ENCODE measurements at places on chromosomes 16 and 17. TPM values are rescaled to one million over a fixed set of nuclear protein-coding genes. Genes with fewer than 3 reads are reported as not detected.

Gene HAGHL
- total RNA-seq = 32.0 TPM

Gene HIRIP3
- 9.7 TPM for total RNA-seq

Gene CCL8
- not detected for total RNA-seq

Gene FOXN1
- not detected for total RNA-seq

- H3K27ac ChIP-seq = peak overlapping the region; percentile 9
- peak; percentile 61 for DNase-seq
- peak overlapping the region; percentile 18 for H3K4me3 ChIP-seq
- H3K36me3 ChIP-seq = no peaks in the 10 kb centered on the region
Observed at GRCh38 chr17:14605267-14605599, 304.4 kb downstream of the HS3ST3B1 start.

DNA sequence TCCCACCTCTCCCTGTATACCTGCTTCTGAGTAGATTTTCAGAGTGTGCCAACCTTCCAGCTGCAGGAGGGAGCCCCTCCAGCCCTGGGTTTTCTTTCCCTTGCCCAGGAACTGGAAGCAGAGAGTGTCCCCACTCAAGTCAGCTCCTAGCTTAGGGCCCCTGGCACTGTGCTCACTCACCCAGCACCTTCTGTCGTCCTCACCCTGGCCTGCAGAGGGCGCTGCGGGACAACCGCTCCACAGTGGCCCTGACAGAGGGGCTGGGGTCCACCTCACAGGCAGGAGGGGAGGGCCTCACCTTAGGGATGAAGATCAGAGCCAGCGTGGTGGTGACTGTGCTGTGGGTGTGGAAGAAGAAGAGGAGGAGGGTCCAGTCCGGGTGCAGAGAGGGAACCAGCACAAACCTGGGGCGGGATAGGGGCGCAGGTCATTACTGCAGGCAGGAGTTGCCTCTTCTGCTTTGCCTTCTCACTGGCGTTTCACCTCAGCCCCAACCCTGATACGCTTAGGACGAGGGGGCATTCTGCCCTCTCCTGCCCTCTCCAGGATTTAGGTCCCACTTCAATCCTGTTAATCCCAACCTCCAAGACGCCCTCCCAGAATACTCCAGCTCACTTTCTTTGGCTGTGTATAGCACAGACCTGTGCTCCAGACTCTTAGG, 10.0 kb downstream of the GPR179 start:
- H3K36me3 ChIP-seq = no peaks in the 10 kb centered on the region
- no peaks in the 10 kb centered on the region for H3K4me1 ChIP-seq
- no peak overlapping the region for H3K27ac ChIP-seq
- DNase-seq = no peak
- no peaks in the 10 kb centered on the region for H3K27me3 ChIP-seq

- no peak overlapping the region for H3K27ac ChIP-seq
- H3K27me3 ChIP-seq = no peaks in the 10 kb centered on the region
- no peak for DNase-seq
- no peaks in the 10 kb centered on the region for H3K36me3 ChIP-seq
- H3K4me1 ChIP-seq = no peaks in the 10 kb centered on the region
Observed at GRCh38 chr16:83720981-83721380, 86.8 kb upstream of the HSBP1 start.

DNA sequence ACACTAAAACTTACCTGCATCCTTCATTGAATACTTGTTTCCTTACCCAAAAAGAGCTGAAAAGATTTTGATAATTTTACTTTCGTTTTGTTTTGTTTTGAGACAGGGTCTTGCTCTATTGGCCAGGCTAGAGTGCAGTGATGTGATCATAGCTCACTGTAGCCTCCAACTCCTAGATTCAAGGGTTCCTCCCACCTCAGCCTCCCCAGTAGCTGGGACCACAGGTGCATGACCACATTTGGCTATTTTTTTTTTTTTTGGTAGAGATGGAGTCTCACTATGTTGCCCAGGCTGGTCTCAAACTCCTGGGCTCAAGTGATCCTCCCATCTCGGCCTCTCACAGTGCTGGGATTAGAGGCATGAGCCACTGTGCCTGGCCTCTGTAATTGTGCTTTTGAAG, 10.0 kb upstream of the TCAP start:
- H3K27me3 ChIP-seq = no peaks in the 10 kb centered on the region
- H3K4me3 ChIP-seq = no peak overlapping the region
- H3K4me1 ChIP-seq = peaks cover 18% of the 10 kb centered on the region
- no peaks in the 10 kb centered on the region for H3K36me3 ChIP-seq
- H3K27ac ChIP-seq = no peak overlapping the region

DNA sequence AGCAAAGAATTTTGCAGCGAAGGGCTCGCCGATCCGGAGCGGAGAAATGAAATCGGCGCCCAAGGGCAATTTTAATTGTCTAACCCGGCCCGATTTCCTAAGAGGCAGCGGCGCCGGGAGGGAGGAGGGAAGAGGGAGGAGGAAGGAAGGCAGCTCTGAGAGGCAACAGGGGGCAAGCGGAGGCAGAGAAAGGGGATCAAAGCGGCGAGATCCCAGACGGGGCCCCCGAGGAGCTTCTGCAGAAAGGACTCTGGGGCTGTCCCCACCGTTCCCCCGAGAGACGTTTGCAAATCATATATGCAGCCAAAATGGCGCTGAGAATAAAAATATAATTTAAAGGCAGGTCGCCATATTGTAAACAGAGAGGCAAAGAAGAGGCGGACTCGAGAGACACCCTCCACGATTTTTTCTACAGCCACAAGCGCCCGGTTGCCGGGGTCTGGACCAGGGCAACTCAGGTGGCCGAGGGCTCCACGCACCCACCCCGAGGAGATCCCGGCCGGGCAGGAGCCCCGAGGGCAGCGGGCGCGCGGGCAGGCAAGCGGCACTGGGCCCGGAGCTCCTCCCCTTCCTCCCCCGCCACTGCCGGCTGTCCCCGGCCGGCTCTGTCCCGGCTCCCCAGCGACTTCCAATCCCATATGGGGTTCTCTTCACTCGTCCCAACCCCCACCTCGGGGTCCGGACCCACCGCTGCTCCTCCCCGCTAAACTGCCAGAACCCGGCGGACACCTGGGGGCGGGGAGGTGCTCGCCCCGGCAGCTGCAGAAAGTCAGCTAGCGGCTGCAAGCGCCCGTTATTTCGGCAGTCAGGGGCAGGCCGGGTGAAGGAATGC, 1.9 kb downstream of the PHF12 start:
- peak overlapping the region; percentile 85 for H3K4me3 ChIP-seq
- peaks cover 45% of the 10 kb centered on the region for H3K4me1 ChIP-seq
- peak overlapping the region; percentile 67 for H3K27ac ChIP-seq
- no peaks in the 10 kb centered on the region for H3K27me3 ChIP-seq
- peaks cover 3% of the 10 kb centered on the region for H3K36me3 ChIP-seq

GRCh38 chr17:55898195-55898594, 147.3 kb downstream of the PCTP start:
- no peaks in the 10 kb centered on the region for H3K36me3 ChIP-seq
- DNase-seq = no peak
- no peak overlapping the region for H3K27ac ChIP-seq
- no peak overlapping the region for H3K4me3 ChIP-seq
- no peaks in the 10 kb centered on the region for H3K4me1 ChIP-seq
- no peaks in the 10 kb centered on the region for H3K27me3 ChIP-seq

GRCh38 chr17:39073916-39074315, 77.5 kb downstream of the PLXDC1 start:
- H3K36me3 ChIP-seq = no peaks in the 10 kb centered on the region
- no peak for DNase-seq
- H3K27me3 ChIP-seq = no peaks in the 10 kb centered on the region
- H3K4me3 ChIP-seq = no peak overlapping the region
- no peak overlapping the region for H3K27ac ChIP-seq

- H3K27me3 ChIP-seq = no peaks in the 10 kb centered on the region
- H3K36me3 ChIP-seq = no peaks in the 10 kb centered on the region
- H3K27ac ChIP-seq = no peak overlapping the region
- H3K4me1 ChIP-seq = no peaks in the 10 kb centered on the region
Observed at GRCh38 chr16:68800257-68800875, 43.0 kb upstream of the TANGO6 start.

GRCh38 chr17:73337330-73337710, 25.5 kb upstream of the CDC42EP4 start:
- H3K4me1 ChIP-seq = no peaks in the 10 kb centered on the region
- no peak overlapping the region for H3K27ac ChIP-seq
- no peak overlapping the region for H3K4me3 ChIP-seq
- no peaks in the 10 kb centered on the region for H3K36me3 ChIP-seq

DNA sequence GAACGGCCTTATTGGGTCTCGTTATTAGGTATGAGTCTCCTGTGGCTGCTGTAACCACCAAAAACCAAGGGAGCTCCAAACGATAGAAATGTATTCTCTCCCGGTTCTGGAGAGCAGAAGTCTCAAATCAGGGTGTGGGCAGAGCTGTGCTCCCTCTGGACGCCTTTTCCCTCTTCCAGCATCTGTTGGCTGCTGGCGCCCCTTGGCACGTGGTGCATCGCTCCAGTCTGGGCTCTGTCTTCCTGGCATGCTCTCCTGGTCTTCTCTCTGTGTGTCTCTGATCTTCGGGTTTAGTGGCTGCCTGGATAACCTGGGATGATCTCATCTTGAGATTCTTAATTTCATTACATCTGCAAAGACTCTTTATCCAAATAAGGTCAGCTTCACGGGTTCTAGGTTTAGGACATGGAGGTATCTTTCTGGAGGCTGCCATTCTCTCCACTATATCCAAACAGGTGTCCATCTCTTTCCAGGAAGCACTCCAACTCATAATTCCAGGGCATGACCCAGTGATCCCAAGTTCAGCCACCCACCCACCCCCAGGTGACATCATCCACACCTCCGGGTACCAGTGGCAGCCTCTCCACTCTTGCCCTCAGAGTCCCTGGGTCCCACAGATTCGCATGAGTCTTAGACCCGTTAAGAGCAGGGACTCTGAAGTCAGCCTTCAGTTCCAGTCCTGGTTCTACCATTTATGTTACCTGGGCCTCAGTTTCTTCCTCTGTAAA, 145.5 kb upstream of the FOXF1 start:
- H3K27ac ChIP-seq = no peak overlapping the region
- H3K4me1 ChIP-seq = no peaks in the 10 kb centered on the region
- no peak for DNase-seq

GRCh38 chr17:48177816-48178215, 70.2 kb downstream of the SNX11 start:
- H3K4me1 ChIP-seq = no peaks in the 10 kb centered on the region
- no peak for DNase-seq
- H3K4me3 ChIP-seq = no peak overlapping the region

GRCh38 chr17:19538095-19539039, 4.7 kb downstream of the SLC47A1 start:
- H3K36me3 ChIP-seq = no peaks in the 10 kb centered on the region
- DNase-seq = no peak
- peaks cover 17% of the 10 kb centered on the region for H3K27me3 ChIP-seq
- no peak overlapping the region for H3K27ac ChIP-seq

- DNase-seq = no peak
- no peaks in the 10 kb centered on the region for H3K4me1 ChIP-seq
- H3K27ac ChIP-seq = no peak overlapping the region
- H3K27me3 ChIP-seq = no peaks in the 10 kb centered on the region
- no peak overlapping the region for H3K4me3 ChIP-seq
Observed at GRCh38 chr16:70577256-70577698, 53.7 kb downstream of the SF3B3 start.

GRCh38 chr17:78114831-78115723, 13.5 kb downstream of the TMC6 start:
- H3K4me3 ChIP-seq = no peak overlapping the region
- H3K27ac ChIP-seq = peak overlapping the region; percentile 43
- no peaks in the 10 kb centered on the region for H3K27me3 ChIP-seq
- H3K4me1 ChIP-seq = peaks cover 12% of the 10 kb centered on the region
- DNase-seq = no peak
- H3K36me3 ChIP-seq = peaks cover 85% of the 10 kb centered on the region

- peak overlapping the region; percentile 71 for H3K4me3 ChIP-seq
- H3K27me3 ChIP-seq = no peaks in the 10 kb centered on the region
- peak; percentile 71 for DNase-seq
Observed at GRCh38 chr16:88784074-88784855, 755 bp downstream of the PIEZO1 start.

Data from B cell (primary cell).